Activated gamma-delta T cell (primary cell): ENCODE measurements at places on chromosomes 12 and 14.

- no peak for DNase-seq
Measured at GRCh38 chr12:25984759-25985158, 26.3 kb downstream of the RASSF8 start.

GRCh38 chr14:84225268-84225667 lies 1304.7 kb upstream of the FLRT2 start:
- DNase-seq, result no peak

- no peak for DNase-seq
Measured at GRCh38 chr14:79665556-79665955, 545.7 kb downstream of the DIO2 start.

- DNase-seq, result no peak
Measured at GRCh38 chr12:67893022-67893580, 96.1 kb upstream of the IFNG-AS1 start.

GRCh38 chr14:52277552-52277951 lies 10.1 kb downstream of the PTGDR start:
- DNase-seq, result no peak

DNA sequence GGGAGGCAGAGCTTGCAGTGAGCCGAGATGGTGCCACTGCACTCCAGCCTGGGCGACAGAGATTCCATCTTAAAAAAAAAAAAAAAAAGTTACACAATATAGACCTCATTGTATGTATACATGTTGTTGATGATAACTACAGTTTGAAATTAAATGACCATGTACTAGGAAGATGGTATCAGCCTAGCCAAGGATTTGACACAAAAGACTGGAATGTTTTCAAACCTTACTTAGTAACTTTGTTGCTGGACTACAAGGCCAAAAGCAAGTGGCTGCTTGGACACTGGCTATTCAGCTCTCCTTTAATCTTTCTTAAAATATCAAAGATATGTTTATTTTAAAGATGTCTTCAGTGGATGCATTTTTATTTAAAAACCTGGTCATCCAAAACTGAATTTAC lies 18.9 kb upstream of the NUDT4 start:
- no peak for DNase-seq

DNA sequence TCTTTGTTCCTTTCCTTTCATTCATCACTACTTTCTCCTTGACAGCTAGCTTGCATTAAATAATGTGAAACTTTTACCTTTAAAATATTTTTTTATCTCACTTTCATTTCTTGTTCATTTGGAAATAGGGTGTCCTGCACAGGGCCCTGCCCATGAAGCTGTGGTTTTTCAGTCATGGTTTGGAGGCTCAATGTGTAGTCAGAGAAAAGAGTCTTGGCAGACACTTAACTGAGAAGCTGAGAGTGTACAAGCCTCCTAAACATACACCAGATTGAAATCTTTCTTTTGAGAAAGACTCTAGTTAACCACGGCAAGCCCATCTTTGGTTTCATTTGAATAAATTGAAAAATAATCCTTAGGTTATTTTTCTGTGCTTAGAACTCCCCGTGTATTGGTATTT lies 74.2 kb downstream of the KICS2 start:
- no peak for DNase-seq

- no peak for DNase-seq
Measured at GRCh38 chr12:28869197-28869596, 279.9 kb upstream of the FAR2 start.

DNA sequence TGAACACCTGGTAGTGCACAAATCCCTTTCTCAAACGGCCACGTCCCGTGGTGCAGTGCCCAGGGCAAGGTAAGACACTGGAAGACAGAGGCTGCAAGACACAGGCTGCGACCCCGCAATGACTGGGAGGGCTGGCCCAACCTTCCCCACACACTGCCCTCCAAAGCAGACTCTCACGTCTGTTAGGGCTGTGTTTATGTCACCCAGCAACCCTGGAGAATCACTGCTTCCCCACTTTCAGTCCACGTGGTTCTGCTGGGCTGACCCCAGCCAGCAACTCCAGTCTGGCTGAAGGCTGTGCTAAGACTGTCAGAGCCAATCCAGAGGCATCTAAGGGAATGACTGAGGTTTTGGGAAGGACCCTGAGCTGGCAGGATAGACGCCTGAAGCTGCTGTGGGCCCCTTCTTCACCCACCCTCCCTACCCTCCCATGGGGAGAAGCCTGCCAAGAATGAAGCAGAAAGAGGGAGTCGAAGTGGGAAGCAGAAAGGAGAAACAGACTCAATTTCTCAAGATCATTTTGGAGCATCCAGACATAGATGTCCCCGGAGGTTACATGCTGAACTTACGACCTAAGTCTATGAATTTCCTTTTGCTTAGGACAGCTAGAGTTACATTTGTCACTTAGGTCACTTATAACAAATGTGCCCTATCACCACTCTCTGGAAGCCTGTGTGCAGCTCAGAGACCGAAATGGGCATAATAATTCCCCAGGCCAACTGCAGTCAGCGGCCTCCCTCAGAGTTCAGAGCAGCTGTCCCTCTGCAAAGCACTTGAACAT lies 11.7 kb downstream of the KDM2B start:
- no peak for DNase-seq

DNA sequence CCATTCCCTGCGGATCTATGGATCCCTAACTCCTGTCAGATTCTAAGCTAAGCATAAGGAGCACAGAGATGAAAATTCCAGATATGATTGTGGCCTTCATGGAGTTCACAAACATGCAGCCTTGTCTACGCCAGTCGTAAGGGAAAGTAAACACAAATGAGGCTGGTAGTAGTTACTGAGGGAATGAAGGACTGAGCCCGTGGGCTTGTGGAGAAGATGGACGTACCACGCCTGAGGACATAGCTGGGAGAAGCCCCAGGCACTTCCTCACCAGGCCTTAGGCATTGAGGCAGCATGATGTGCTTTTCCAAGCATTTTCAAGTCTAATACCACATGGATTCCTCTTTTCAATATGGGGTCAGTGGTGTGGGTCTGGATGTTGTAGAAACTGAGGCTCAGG lies 515.2 kb downstream of the BCL11B start:
- no peak for DNase-seq

DNA sequence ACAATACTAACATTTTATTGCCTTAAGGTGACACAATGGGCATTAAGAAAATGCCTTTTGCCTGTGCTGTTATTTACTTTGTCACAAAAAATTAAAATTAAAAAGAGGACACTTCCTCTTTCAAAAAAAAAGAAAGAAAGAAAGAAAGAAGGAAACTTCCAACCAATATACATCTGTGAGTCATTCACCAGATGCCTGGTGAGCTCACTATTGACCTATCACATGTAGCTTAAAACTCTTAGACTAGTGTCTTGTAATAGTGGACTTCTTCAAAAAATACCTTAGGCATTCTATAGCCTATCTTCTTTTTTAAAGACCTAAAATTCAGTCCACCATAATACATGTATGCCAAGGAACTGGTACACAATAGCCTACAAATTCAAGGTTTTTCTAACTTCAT lies 4.9 kb upstream of the SOX5 start:
- no peak for DNase-seq

- DNase-seq, result no peak
Measured at GRCh38 chr14:24232645-24233537, at the start of gene GMPR2. Gene GMPR2 (plus strand): TSS chr14:24232929. CDS start chr14:24233254, 325 bp downstream.

DNA sequence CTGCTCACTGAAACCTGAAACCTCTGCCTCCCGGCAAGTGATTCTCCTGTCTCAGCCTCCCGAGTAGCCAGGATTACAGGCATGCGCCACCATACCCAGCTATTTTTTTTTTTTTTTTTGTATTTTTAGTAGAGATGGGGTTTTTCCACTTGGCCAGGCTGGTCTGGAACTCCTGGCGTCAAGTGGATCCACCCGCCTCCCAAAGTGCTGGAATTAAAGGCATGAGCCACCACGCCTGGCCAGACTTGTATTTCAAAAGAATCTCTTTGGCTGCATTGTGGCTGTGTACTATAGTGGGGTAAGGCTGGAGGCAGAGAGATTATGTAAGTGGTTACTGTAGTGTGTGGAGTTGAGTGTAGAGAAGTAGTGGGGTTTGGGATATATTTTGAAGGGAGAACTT lies 35.1 kb downstream of the TRHDE start:
- no peak for DNase-seq

GRCh38 chr14:100780646-100781355 lies 45.1 kb upstream of the MEG3 start:
- DNase-seq, result no peak

GRCh38 chr14:101505236-101505970 lies 55.9 kb upstream of the DIO3 start:
- no peak for DNase-seq

GRCh38 chr12:52203079-52203921 lies 11.5 kb upstream of the KRT80 start:
- no peak for DNase-seq

DNA sequence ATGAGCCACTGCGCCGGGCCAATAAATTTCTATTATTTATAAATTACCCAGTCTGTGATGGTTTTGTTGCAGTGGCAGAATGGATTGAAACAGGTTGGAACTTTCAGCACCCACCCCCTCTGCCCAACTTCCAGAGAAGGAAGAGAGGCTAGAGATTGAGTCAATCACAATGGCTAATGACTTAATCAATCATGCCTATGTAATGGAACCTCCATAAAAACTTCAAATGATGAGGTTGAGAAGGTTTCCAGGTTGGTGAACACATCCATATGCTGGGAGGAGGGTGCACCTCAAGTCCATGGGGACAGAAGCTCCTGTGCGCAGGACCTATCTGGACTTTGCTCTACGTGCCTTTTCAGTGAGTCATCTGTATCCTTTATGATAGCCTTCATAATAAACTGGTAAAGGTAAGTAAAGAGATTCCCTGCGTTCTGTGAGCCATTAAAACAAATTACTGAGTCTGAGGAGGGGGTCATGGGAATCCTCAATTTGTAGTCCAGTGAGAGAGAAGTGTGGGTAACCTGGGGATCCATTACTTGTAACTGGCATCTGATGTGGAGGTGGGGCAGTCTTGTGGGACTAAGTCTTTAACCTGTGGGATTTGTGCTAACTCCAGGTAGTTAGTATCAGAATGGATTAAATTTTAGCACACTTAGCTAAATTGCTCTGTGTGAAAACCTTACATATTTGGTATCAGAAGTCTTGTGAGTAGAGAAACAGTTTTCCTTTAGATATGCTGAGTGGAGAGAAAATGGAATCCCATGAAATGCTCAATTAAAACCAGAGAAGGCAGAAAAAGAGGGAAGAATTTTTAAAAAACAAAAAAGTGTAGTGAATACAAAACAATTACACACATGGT lies 11.7 kb upstream of the NGDN start:
- no peak for DNase-seq

DNA sequence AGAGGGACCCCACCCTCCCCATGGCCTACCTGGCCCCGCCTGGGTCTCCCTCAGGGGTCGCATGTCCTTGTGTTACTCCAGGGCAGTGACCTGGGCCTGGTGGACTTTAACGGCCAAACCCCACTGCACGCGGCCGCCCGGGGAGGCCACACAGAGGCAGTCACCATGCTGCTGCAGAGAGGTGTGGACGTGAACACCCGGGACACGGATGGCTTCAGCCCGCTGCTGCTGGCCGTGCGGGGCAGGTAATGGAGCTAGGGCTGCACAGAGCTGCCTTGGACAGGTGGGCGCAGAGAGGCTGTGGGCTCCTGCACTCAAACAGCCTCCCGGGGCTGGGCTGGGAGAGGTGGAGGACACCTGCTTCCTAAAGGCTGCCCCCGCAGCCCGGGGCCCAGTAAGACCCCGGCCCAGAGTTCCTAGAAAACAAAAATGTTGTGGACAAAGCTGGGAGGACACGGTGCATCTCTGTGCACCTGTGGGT lies 21.6 kb downstream of the ASPG start:
- no peak for DNase-seq

- no peak for DNase-seq
Measured at GRCh38 chr12:79186506-79186905, 321.9 kb downstream of the SYT1 start.

GRCh38 chr12:1870998-1871917 lies 47.2 kb downstream of the CACNA2D4 start:
- no peak for DNase-seq

GRCh38 chr14:31371646-31372045 lies 48.7 kb downstream of the HEATR5A start:
- DNase-seq, result no peak

DNA sequence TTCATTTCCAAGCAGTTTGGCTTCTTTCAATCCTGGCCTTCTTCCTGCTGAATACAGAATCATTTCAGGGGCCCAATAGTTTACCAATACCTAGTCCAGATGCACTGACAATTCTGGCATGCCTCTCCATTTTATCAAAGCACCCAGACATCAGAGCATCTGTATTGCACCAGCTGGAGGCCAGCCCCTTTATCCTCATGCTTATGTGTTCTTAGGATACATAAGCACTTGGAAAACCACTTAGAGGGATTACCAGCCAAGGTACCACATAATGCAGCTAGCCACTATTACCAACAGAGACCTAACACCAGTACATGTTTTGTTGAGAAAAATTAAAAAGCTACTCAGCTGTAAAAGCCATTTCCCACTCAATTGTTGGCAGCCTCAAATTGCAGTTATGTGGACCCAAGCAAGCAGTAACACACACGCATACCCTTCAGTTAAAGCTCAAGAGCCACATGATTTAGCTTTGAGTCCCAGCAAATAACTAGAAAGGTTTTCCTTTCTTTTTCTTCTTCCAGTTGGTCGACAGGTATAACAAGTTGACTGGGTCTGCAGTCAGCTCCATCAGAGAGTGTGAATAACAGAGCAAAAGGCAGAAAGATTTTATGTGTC lies 263.8 kb downstream of the DIO2 start:
- no peak for DNase-seq

- DNase-seq, result no peak
Measured at GRCh38 chr14:96205978-96206360, 1.3 kb downstream of the BDKRB2 start.

- DNase-seq, result no peak
Measured at GRCh38 chr12:124046456-124046740, 73.4 kb downstream of the ZNF664 start.

DNA sequence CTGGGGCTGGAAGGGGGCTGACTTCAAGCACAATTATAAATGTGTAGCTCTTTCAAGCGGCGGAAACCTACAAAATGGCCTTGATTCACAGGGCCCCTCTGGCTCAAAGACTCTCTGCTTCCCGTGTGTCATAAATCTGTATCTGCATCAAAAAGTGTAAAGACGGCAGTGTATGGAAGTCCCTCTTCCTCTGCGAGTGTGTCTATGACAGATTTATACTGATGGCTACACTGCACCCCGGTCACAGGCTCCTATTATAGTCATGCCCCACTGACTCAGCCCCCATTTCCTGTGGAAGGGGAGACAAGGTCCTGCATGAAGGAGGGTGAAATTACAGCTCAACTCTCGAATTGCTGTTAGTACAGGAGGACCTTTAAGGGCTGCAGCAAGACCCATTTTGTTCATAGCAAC lies 68.6 kb downstream of the HMGA2 start:
- no peak for DNase-seq

GRCh38 chr14:20143911-20144310 lies 5.3 kb downstream of the OR4N5 start:
- no peak for DNase-seq

GRCh38 chr12:49542592-49543160 lies 3.8 kb downstream of the KCNH3 start:
- DNase-seq, result no peak
